ENCODE measurements at places on chromosomes 5 and 9. TPM values are rescaled to one million over a fixed set of nuclear protein-coding genes. Genes with fewer than 3 reads are reported as not detected.

The TEX48 gene
- polyA plus RNA-seq, result not detected

GRCh38 chr5:172071309-172071875 lies 65.0 kb upstream of the FBXW11 start:
- DNase-seq, result no peak

- no peak for DNase-seq
Measured at GRCh38 chr9:126459126-126459525, 132.5 kb downstream of the MVB12B start.

DNA sequence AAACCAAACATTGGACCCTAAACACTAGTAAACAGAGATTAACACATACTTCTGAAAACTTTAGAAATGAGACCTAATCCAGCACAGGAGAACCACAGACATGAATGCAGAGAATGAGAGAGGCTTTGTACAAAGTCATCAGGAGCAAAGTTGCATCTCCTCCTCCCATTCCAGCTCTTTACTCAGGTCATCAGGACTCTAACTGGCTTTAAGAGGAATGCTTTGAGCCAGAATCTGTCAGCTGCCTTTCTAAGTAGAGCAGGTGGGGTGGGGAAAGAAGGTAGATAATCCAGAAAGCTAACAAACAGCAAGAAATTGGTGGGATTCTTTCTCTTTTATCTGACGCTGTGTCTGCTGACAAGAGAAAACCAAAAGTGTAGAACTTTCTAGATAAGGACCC lies 582.7 kb upstream of the DMAC1 start:
- no peak for DNase-seq

DNA sequence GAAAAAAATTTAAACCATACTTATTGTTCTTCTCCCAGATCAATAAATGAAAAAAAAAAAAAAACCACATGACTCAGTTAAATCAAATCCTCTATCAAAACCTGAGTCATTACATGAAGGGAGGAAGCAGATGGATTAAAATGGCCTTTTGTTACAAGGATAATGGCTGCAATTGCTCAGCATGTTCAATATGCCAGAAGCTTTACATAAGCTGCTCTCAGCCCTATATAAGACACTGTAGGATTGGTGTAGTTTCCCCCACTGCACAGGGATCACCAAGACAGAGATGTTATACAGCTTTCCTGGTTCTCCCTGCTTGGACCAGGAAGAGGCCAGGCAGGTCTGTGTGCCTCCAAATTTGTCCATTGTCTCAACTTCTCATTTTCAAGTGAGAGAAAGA lies 101.6 kb upstream of the MAP1B start:
- DNase-seq, result no peak
